Urinary bladder (tissue), 4 donors: ENCODE measurements at places on chromosomes 7 and 10.

DNA sequence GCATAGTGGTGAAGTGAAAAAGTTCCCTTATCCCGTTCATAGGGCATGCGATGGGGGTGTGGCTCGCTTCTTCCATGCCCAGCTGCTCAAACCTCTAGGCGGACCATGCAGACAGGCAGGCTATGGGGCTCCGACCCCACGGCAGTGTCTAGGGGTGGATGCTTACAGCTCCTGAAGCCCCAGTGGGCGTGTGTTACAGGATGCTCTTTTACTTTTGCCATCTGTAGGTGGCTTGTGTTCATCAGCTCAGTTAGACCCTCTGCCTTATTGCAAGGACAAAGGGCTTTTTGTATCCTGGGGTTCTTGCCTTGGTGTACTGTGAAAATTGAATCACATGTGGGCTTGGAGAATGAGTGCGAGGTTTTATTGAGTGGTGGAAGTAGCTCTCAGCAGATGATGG lies at the start of gene MYL10:
Gene MYL10, minus strand, starts transcription at position 126 of the 400 bp plus-strand sequence. CDS start 178 bp downstream, outside the sequence.
- DNase-seq: no peak

DNA sequence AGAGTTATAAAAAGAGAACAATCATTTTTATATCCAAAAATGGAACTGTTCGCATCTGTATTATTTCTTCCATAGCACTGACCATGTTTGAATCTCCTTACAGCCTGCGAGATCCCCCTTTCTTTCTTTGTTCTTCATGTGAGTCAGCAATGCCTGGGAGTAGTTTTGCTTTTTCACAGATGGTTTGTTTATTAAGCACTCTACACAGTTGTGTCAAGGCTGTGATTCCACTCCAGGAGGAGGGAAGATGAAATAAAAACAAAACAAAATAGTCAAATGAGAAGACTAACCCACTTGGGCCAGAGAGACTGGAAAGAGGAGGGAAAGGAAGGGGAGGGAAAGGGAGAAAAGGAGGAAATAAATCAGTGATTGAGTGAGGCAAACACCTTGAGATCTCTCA lies 7.8 kb downstream of the LIPF start:
- DNase-seq: no peak

DNA sequence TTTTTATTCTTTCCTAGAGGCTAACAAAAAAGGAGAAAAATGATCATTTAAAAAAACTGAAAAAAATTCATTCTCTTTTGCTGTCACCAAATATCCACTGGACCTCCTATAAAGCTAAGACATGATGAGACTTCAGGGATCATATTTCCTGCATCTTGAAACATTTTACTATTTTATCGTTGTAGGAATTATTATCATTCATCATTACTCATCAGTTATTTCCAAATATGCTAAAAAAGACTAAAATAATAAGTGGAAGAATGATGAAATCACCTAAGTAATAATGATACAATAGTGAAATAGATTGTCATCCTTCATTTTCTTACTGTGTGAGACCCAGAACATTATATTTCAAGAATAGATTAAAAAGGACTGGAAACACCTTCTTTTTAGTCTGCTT lies 28.3 kb downstream of the TAF3 start:
- no peak for DNase-seq

DNA sequence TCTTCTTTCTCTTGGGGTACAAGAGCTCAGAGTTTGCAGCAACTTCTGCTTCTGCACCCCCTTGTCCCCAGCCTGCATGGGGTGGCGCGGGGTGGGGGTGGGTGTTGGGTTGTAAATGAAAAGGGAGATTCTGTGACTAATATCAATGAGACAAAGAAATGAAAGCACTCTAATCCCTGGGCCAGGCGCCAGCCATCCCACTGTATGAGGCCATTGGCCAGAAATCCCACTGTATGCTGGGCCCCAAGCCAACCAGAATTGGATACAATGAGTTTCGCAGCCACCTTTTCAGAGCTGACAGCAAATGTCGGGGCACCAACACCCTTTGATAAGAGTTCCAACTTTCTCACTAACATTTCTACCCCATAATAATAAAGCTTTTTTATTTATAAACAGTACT lies 10.9 kb upstream of the PTN start:
- DNase-seq: no peak

GRCh38 chr7:46173476-46174195 lies 252.6 kb upstream of the IGFBP3 start:
- no peak for DNase-seq

- DNase-seq: no peak
These were observed 55.7 kb downstream of the DDC start for GRCh38 chr7:50509459-50509858.

DNA sequence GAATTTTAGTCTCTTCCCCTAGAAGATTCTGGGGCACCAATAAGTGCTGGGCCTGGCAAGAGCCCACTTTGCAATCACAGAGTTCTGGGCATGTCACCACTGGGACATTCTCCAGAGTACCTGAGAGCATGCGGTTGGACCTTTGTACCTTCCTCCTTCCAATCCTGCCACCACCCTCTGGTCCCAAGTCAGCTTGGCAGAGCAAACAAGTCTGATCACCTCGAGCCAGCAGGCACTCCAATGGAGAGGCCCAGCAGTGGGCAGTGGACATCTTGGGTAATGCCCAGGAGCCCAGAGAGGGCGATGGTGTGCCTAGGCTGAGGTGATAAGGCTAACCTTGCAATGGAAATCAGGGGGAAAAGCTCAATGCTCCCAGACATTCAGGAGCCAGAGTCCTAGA lies 43.4 kb downstream of the SH3PXD2A start:
- no peak for DNase-seq

DNA sequence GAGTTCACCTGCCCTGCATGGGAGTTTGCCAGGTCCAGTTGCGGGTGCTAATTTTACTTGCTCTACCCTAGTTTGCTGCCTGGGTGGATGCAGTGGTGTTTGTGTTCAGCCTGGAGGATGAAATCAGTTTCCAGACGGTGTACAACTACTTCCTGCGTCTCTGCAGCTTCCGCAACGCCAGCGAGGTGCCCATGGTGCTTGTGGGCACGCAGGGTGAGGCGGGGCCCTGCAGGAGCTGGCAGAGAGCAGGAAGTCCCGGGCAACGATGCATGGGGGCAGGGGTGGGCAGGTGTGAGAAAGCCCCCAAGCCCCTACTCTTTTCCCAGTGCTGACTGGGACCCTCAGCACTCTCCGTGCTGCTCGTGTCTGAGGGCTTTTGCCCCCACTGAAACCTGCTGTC lies 31.3 kb downstream of the AGAP3 start:
- DNase-seq: no peak

DNA sequence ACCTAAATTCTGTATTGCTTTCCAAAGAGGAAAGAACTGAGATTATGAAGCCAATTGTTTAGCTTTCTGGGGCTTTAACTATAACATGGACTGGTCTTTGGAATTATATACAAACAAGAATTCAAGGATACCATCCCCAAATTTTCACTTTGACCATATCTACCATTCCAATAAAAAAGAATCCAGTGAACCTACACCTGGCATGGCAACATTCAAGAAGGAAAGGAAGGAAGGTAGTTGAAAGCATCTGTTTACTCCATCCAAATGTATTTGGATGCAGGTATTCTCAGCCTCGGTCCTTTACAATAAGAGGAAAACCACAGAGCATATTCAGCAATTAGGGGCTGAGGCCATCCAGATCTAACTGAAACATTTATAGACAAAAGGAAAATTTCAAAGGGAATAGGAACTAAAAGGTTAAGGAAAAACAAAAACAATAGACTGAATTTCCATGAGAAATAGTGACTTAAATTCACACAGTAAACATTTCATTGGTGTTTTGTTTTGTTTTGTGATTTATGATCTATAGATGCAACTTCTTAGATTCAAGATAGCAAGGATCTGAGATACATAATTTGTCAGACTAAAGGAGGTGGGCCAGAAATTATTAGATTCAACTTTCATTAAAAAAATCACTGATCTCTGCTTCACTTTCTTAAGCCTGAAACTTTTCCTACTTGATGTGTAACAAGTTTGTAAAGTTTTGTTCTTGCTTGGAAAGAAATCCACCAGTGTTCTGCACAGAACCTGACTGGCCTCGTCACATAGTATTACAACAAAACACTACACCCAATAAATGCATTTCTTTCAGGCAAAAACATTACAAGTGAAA lies 12.7 kb downstream of the SKIDA1 start:
- DNase-seq: no peak

- no peak for DNase-seq
These were observed 2.8 kb downstream of the TAS2R41 start for GRCh38 chr7:143480501-143480900.

GRCh38 chr7:24715661-24716479 lies 41.4 kb downstream of the GSDME start:
- no peak for DNase-seq

DNA sequence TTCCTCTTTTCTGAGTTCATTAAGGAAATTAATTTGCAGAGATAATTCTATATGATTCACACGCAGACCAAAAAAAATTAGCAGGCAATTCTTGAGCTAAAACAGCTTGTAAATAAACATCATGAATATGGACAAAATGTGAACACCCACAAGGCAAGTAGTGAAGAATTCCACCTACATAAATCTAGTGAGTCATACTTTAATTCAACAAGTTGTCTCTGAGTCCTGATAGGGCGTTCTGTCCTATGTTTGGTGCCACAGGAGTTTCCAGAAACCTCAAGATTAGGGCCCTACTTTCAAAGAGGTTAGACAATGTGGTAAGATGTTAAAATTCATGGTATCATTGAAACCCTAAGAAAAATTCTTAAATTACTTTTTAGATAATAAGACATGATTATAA lies 122.3 kb downstream of the SGMS1 start:
- no peak for DNase-seq

DNA sequence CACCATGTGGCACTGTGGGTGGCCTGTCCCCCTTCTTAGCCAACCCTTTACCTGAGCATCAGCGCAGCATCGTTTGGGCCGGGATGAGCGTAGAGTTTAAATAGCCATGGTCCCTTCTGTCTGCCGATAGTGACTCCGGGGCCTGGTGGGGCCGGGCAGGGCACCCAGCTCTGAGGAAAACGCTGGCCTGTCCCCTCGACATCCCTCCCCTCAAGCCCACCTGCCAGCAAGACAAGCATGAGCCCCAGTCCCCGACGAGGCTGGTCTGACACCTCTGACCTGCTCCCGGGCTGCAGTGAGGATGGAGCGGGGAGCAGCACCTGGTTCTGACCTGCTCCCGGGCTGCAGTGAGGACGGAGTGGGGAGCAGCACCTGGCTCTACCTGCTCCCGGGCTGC lies 31.1 kb upstream of the CNPY1 start:
- DNase-seq: no peak

- DNase-seq: no peak
These were observed 159.9 kb upstream of the RNF32 start for GRCh38 chr7:156480671-156481070.
